ENCODE measurements at places on chromosomes 1 and 21.

DNA sequence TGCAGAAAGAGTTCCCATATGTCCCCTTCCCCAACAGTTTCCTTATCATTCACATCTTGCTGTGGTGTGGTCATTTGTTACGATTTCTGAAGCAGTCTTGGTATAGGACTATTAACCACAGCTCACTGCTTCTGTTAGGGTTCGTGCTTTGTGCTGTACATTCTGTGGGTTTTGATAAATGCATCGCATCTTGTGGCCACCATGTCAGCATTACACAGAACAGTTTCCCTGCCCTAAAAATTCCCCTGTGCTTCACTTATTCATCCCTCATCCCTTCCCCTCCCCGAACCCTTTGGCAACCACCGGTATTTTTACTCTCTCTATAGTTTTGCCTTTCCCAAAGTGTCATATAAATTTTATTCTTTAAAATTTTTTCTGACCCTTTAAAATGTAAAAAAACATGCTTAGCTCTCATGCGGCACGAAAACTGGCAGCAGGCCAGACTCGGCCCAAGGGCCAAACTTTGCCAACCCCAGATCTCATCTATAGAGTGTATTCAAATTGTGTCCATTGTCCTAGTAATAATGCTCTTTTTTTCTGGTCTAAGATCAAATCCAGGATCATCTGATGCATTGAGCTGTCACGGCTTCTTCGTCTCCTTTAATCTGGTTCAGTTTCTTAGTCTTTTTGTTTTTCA is 78.2 kb downstream of the SIM2 start:
- DNase-seq = no peak

- DNase-seq = no peak
Measured at GRCh38 chr1:246558041-246558440, 8.0 kb downstream of the TFB2M start.

DNA sequence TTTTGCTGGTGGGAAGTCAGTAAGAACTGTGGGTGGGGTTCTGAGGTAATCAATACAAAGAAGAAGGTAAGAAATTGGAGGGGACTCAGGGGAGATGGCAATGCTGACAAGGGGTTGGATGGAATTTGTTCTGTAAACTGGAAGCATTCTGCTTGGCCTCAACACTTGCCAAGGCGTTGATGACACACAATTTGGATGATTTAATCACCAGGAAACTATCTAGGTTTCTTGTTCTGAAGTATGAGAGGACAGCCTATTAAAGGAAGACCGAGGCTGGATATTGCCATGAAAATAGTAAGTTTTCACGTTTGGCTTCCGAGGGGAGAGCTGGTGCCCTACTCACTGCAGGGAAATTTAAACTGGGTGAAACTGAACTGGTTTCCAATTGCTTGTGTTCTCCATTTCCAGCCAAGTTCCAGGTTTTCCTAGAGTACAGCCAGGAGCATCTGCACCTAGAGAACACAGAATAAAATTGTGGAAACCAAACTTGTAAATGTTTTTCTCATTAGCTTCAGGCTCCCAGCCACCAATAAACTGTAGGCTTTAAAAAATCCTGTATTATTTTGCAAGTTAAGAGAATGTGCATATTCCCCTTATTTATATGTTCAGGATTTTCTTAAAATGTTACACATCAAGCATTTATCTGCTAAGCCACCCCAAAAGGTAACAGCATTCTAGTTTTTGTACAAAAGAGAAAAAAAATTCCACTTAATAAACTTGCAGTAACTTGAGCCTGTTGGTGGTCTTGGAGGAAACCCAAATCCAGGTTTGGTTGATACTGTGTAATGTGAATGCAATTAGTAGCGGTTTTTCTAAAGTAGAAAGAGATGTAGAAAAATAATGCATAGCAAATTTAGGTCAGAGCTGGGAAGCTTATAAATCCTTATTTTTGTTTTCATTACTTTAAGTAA is 53.8 kb downstream of the ROR1 start:
- no peak for DNase-seq

DNA sequence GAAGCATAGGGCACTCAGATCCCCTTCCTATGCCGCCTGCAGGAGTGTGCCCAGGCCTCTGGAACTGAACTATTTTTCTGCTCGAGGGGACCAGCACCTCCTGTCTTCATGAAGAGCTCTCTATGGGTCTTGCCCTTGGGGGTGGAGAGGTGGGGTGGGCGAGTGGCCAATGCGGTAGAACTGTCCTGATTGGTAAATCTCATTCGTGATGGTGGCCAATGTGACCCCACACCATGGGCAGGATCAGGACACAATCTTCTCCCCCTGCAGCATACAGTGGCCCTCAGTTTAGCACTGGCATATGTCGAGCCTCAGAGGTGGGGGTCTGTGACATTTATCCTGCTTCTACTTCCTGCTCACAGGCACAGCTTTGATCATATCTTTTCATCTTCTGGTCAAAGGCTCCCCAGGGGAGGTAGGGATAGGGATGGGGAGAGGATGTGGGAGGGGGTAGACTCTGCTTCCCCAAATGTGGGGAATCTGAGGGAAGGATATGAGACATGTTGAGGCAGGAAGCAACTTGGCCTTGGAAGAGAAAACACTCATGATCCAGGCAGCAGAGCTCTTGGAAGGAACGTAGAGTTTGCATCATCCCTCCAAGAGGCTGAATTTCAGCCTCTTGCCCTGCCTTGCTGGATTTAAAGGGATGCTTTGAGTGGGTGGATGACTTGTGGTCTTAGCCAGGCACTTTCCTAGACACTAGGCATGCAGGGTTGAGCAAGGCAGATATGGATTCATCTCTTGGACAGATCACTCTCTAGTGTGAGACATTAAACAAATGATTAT is 81.8 kb downstream of the LAMC2 start:
- no peak for DNase-seq

GRCh38 chr21:45017039-45017960 is 57.1 kb upstream of the ADARB1 start:
- no peak for DNase-seq

- DNase-seq = no peak
Measured at GRCh38 chr21:41545500-41546359, 37.8 kb upstream of the TMPRSS2 start.

- no peak for DNase-seq
Measured at GRCh38 chr21:15837645-15838044, 107.9 kb downstream of the USP25 start.

- no peak for DNase-seq
Measured at GRCh38 chr1:60762176-60762575, 320.2 kb upstream of the NFIA start.

DNA sequence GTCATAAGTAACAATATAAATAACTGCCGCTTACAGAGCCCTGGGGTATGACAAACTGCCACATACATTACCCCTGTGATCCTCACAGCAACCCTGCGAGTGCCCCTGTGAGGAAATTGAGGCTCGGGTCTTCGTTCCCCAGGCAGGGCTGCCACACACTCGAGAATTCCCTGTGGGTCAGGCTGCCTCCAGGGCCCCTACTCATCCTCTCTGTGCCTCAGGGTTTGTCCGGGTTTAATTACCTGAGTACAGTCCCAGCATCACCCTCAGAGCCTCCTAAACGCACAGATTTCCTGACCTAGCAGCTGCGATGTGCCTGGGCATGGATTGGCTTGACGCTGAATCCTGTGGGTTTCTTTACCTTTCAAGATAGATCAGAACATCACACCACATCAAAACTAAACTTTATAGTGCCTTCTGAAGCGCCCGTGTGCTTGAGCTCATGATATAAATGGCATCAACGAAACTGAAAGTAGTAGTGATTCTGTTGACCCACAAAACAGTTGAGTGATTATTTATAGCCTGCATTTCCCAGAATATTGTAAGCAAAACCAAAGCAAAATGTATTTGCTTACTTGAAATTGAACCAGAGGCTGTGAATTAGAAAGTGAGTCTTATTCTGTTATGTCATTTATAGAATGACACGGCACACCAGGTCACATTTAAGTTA is 14.0 kb downstream of the SLC37A1 start:
- DNase-seq = peak; percentile 19

DNA sequence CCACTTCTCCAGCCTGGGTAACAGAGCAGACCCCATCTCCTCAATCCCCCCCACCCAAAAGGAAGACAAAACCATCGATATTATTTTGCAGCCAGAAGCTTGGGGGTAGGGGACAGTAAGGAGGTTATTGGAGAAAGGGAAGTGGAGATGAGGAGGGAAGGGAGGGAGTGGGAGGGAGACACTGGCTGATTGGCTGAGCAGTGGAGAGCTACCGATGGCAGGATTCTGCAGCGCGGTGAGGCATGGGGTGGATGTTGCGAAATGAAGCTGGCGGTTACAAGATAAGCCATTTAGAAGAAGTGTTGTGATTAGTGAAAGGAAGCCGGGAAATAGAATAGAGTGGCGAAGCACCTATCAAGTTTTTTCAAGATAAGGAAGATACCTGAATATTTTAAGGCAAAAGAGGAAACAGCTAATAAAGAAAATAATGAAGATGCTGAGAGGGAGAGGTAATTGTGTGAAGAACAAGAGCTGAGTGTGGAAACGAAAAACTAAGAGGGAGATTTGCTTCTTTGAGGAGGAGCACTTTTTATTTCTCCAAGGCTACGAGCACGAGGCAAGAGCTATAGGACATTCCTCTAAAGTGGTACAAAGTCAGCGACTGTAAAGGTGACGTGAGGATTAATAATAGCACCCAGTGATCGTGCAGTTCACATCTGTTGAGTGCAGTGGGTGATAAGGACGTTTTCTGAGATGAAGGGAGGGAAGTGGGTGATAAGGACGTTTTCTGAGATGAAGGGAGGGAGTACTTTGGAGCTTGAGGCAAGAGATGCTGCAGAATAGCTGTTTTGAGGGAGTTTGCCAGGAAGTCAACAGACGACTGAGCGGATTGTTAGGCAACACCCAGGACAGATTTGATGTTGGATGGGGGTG is 103.2 kb upstream of the KIF26B start:
- no peak for DNase-seq

All from NCI-H1417 (cell line).